ENCODE measurements at places on chromosomes 2 and 18.

GRCh38 chr2:131801210-131801744, 273.6 kb downstream of the CCDC74A start:
- no peak for DNase-seq

- DNase-seq = no peak
These were observed 11.9 kb upstream of the IGFBP2 start for GRCh38 chr2:216621292-216621691.

DNA sequence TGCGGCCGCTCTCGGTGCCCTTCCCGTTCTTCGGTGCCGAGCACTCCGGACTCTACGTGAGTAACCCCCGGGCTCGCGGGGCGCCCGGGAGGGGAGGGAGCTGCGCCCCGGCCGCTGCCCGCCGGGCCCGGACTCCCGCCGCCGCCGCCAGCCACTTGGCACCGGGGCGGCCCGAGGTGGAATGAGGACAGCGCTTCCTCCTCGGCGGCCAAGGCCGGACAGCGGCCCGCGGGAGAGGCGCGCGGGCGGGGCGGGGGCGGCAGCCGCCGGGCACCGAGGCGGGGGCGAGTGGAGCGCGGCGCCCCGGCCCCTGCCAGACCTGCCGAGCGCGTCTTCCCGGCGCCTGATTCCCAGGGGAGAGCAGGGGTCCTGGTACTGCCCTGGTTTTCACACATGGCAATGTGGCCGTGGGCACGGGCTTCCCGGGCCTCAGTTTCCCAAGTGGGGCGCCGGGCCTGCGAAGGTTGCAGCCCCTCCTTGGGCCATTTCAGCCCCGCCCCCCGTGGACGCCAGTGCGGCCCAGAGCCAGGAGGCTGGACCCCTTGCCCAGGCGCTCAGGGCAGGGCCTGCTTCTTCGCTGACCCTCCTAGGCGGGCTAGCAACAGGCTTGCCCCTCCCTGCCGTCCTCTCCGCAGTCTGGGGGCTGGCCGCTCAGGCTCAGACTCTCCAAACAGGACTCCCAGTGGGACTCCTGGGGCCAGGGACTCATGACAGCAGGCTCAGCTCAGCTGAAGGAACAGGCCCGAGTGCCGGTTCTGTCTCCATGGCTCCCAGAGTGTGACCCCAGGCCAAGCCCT, 775 bp downstream of the SNED1 start:
- no peak for DNase-seq

DNA sequence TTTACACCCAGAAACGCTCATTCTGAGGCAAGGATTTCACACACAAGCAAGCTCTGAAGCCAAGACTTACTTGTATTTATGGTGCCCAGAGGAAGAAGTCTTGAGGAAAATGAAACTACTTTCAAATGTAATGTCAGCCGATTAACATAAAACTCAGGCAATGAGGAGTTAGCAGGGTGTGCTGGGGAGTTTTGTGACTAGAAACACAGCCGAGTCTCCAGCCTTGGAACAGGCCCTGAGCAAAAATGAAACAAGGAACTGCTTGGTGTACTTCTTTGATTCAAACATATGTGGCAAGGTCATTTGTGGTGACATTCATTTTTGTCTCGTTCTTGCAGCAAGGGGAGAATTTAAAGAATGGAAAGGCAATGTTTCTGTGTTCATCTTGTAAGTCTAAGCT, 4.5 kb downstream of the DYTN start:
- DNase-seq = peak; percentile 23

DNA sequence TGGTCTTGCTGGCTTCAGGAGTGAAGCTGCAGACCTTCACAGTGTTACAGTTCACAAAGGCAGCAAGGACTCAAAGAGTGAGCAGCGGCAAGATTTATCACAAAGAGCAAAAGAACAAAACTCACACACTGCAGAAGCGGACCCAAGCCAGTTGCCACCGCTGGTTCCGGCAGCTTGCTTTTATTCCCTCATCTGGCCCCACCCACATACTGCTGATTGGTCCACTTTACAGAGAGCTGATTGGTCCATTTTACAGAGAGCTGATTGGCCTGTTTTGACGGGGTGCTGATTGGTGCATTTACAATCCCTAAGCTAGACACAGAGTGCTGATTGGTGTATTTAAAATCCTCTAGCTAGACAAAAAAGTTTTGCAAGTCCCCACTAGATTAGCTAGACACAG, 37.2 kb upstream of the ZNF532 start:
- no peak for DNase-seq

GRCh38 chr18:54939361-54939917, 19.8 kb downstream of the CCDC68 start:
- DNase-seq = no peak

DNA sequence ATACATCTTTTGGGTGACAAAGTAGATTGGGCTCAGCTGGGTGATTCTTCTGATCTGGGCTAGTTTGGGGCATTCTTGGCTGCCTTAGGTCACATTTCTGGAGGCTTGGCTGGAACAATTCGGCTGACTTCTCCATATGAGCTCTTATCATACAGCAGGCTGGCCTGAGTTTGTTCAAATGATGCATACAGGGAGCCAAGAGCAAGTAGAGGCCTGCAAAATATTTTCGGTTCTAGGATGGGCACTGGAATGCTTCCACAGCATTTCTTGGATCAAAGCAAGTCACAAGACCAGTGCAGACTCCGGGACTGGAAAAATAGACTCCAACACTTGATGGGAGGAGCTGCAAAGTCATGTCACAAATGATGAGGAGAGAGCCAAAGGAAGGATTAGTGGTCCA, 98.4 kb downstream of the SCG2 start:
- no peak for DNase-seq

GRCh38 chr2:74250189-74250631, 51.8 kb downstream of the MTHFD2 start:
- peak; percentile 43 for DNase-seq

GRCh38 chr2:75287624-75288316, 88.5 kb upstream of the TACR1 start:
- peak; percentile 10 for DNase-seq

DNA sequence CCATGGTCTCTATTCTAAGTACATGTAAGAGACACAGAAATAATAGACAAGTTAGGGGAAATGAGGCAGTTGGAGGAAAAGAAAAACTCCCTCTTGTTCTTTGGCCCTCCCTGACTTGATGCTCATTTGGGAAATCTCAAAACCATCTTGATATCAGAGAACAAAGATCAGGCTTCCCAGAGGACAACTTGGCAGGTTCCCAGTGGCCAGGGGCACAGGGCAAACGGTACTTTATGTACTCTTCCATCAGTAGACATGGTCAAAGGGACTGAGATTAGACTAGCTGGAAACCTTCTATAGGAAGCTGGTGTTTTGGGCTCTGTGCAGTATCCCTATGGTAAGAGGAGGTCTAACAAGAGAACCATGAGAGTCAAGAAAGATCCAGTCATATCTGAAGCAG, 56.6 kb downstream of the NCKAP5 start:
- no peak for DNase-seq

DNA sequence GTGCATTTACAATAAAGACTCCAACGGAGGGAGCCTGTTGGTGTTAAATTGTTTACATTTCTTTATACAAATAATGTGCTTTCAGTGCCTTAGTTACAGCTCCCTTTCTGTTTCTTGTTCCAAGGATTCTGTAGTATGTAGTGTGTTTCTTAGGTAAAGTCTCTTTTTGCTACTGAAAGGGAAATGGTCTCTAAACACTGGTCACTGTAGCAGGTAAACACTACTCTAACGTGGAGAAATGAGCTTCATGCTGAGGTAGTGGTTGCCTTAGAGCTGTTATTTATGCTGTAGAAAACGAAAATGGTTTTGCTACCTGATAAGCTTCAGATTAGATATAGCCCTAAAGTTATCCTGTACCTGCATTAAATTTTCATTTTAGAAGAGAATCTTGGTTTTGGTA, 163.6 kb downstream of the CAPN13 start:
- DNase-seq = no peak
